Thyroid gland (tissue), 4 donors: ENCODE measurements at places on chromosomes 1 and 21. TPM values are rescaled to one million over a fixed set of nuclear protein-coding genes. Genes with fewer than 3 reads are reported as not detected.
A peak's percentile ranks its signal among the peaks of the same experiment; 100 is the strongest.

DNA sequence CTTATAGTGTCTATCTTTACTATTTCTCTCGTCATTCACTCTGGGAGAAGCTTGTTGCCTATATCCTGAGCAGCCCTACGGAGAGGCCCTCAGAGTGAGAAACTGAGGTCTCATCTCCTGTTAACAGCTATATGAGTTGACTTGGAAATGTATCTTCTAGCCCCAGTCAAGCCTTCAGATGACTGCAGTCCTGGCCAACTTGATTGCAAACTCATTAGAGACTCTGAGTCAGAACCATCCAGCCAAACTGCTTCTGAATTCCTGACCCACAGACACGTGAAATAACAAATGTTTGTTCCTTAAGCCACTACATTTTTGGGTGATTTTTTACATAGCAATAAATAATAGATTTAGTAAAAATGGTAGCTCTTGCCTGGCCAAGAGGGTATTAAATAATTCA, 3.9 kb upstream of the ZBED6 start:
- no peak for DNase-seq

GRCh38 chr1:39187275-39188046, 17.0 kb upstream of the MACF1 start:
- no peak for DNase-seq

DNA sequence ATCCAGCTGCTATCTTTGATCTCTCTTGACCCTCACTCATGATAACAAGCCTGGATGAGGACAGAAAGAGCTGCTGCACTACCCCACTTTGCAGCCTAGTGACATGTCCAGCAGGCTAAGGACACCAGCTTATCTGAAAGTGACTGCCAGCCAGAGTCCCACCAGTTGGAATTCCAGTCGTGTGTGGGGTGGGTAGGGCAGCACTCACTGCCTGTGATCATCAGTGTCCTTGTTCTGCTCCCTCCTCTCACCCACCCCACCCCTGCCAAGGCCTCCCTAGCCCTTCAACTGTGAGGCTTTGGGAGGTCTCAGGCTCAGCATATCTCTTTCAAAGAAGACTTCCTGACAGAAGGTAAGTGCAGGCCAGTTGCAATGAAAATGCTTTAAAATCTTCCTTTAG, 15.5 kb upstream of the NMNAT2 start:
- no peak for DNase-seq

DNA sequence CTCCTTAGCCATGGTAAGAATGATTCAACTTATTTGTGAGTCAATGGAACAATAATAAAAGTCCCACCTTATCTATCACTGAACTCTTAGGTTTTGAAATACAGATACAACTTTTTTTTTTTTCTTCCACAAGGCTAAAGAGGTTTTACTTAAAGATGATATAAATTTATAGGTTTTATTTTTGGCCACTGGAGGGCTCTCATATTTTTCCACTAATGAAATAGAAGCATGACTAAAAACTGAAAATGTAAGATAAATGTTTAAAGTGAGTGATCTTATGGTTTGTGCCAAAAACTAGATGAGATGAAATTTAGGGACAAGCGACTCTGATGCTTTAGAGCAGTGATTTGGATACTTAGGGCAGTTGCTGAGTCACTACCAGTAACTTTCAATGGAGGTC, 499.0 kb downstream of the NUF2 start:
- DNase-seq: no peak

DNA sequence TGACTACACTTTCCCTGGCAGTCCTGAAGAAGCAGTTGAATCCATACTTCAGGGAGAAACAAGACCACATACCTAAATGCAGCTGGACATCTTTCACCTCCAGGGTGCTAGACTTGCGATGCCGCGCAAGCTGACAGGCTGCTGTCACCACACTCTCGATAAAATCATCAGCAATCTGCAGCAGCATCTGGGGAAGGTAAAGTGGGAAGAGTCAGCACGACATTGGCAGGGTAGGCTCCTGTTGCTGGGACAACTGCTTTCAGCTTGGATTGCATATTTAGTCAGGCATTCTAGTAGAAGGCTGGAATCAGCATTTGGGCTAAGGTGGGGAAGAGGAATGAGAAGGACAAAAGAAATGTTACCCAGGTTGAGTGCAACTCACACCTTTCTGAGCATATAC, 21.1 kb downstream of the RAB42 start:
- no peak for DNase-seq

GRCh38 chr1:233647073-233647472, 33.2 kb downstream of the KCNK1 start:
- no peak for DNase-seq

- no peak for DNase-seq
These were observed 9.4 kb downstream of the IVL start for GRCh38 chr1:152917794-152918193.

- DNase-seq: no peak
These were observed 18.0 kb downstream of the BMP8A start for GRCh38 chr1:39509360-39510009.

- no peak for DNase-seq
These were observed 51.0 kb downstream of the PLPPR4 start for GRCh38 chr1:99315305-99315704.

GRCh38 chr1:53949023-53949990, 3.2 kb downstream of the LRRC42 start:
- DNase-seq: peak; percentile 37

The CLCNKB gene
- 42.2 TPM for total RNA-seq

The LRRC53 gene
- total RNA-seq: not detected

The LCE1A gene
- not detected for total RNA-seq

The OR6N1 gene
- not detected for total RNA-seq
